ENCODE measurements at places on chromosomes 13 and 19. TPM values are rescaled to one million over a fixed set of nuclear protein-coding genes. Genes with fewer than 3 reads are reported as not detected.
A peak's percentile ranks its signal among the peaks of the same experiment; 100 is the strongest.

- no peak for DNase-seq
These were observed 24.2 kb upstream of the GATAD2A start for GRCh38 chr19:19381007-19381926.

GRCh38 chr19:49844138-49845095 is 6.5 kb upstream of the PTOV1 start:
- DNase-seq = no peak

DNA sequence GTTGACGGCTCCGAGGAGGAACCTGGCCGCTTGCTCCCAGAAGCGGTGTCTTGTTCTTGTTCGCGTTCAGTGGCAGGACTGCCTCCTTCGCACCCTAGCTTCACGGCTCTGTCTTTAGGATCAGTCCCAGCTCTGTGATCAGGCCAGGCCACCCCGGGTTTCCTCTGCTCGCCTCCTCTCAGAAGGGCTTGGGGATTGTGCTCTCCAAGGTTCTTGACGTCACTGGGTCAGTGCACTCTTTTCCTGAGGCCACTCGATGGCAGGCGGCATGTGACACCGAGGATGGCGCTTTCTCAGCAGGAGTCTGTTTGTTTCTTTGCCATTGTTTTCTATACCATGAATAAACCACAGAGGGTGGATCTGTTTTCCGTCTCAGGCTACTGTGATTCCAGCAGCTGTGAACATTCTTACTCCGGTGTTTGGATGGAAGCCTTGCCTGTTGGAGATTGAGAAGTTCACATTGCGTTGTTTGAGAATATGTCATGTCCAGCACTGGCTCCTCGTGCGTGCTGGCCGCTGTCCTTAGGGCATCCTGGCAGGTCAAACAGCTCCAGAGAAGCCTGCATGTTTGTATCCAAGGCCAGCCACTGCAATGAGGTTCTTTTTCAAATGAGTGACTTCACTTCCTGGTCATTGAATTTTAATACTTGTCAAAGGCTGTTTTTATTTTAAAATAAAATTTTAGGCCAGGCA is 44.5 kb downstream of the SLC7A9 start:
- peak; percentile 20 for DNase-seq

The CGB5 gene
- not detected for total RNA-seq

GRCh38 chr13:53415135-53415534 is 386.5 kb downstream of the OLFM4 start:
- DNase-seq = no peak

All from type B pancreatic cell (in vitro differentiated cells).